ENCODE measurements at places on chromosomes 6 and 20.

DNA sequence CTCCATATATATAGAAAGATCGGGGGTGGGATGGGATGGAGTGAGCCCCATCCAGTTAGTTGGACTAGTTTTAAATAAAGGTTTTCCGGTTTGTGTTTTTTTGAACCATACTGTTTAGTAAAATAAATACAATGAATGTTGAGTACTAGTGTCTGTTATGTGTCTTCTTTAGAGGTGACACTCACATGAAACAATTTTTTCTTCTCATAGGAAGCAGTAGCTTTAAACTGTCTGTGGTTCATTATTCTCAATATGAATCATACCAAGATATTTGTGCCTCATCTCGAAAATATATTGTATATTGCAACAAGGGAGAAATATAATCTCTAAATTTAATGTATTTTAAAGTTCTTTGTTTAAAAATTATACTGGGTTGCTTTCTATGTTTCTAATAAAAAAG lies 33.4 kb downstream of the HSF2 start:
- DNase-seq, result no peak

DNA sequence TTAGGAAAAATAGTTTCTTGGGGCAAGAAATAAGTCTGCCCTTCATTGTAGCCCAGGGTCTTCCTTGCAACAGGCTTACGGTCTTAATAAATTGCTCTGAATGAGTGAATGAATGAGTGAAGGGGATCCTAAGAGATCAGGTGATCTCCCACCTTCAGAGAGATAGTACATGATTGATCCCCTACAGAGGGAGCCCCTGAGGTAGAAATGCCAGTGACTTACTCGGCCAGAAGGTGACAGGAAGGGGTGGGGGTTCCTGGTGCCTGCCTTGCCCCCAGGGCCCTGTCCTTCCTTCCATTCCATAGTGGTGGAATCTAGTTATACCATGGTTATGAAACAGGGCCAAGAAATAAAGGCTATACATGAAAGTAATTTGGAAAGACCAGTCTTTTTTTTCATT lies 215.3 kb upstream of the SSTR4 start:
- no peak for DNase-seq

DNA sequence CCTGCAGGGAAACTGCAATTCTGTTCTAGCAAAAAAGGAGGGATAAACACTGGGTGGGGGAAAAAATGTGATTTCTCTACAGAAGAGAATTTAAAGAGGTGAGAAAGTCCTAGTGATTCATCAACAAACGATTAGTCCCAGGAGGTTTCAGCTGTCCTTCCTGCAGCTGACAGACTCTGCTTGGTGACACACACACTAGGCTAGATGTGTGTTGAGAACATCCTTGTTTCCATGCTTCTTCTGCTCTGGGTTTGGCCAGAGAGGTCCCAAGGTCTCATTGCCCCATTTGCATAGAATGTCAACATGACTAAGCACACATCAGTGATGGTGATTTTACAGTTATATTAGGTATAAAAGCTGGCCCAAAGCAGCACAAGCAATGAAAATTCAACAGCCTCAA lies 258.3 kb downstream of the NFATC2 start:
- DNase-seq, result no peak

DNA sequence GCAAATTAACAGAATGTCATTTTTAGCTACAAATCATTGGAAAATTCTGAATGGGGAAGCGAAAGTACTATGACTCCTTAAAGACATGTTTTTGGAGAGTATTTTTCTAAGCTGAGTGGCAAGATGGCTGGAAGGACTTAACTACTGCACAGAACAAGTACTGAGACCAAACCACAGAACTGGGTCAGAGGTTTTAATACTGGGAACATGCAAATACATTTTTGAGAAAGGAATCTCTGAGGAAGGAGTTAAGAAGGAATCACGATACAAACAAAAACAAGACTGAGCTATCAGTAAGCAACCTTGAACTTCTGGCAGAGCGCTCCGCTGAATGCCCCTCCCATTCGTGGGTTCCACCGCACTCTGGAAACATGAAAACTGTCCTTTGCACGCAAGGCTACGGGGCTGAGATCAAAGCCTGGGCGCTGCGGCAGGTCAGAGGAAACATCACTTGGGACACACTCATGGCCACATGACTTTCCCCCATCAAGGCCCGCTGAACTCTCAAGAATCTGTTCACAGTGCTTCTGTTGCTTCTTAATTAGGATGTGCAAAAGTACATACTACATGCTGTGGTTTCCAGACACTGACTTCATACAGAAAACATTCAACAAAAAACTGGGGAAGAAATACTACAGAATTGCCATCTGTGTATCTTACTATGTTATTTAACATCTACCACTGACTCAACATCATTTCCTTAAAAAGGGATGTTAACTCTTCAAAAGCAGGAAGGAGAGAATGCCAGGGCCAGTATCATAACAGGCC lies 27.8 kb downstream of the SLC23A2 start:
- peak; percentile 79 for DNase-seq

DNA sequence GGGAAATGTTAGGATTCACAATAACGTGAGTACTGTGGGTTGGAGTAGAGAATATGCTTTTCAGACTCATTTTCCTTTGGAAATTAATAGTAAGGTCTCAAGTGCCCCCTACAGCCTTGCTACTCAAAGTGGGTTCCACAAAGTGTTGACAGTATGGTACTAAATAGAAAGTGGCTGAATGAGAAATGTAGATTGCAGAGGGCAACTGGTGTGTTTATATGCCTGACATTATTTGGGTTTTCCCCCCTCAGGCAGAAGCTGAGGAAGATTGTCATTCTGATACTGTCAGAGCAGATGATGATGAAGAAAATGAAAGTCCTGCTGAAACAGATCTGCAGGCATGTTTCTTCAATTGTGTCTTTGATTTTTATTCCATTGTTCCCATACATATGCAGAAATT lies 5.6 kb downstream of the FBXO9 start:
- DNase-seq, result no peak

DNA sequence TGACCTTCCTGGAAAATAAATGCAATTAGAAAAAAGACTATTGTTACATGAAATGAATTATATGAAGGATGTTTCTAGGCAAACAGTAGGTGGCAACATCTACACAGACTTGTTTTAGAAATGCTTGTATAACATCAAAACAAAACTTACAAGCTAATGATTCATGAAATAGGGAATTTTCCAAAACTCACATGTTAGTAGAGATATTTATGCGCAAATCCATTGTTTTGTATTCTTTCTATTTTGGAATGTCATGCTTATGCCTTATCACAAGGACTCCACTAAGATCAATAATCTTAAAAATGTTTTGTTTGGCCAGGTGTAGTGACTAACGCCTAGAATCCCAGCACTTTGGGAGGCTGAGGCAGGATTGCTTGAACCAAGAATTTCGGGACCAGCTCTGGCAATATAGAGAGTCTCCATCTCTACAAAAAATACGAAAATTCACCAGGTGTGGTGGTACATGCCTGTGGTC lies 32.3 kb upstream of the LGSN start:
- DNase-seq, result no peak

DNA sequence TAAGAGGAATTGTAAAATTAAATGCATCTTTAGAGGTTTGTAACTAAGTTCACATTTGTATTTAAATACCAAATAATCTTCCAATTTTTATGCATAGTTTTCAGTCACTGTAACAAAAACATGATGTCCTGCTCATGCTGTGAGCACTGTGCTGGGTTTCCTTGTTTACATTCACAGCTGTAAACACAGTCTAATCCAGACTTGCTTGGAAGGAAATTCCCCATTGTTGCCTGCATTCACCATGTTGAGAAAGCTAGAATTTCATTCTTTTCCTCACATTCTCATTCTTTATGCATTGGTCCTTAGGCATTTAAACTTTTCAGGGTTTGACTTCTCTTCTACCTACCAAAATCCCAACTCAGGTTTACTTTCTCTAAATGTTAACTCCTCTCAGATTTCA lies 242.0 kb upstream of the TBX18 start:
- DNase-seq, result no peak

- DNase-seq, result no peak
Observed at GRCh38 chr6:133715270-133715669, 173.6 kb upstream of the TCF21 start.

GRCh38 chr20:48910347-48910781 lies 11.1 kb upstream of the ARFGEF2 start:
- no peak for DNase-seq

- DNase-seq, result no peak
Observed at GRCh38 chr20:62322492-62323041, 19.8 kb downstream of the ADRM1 start.

DNA sequence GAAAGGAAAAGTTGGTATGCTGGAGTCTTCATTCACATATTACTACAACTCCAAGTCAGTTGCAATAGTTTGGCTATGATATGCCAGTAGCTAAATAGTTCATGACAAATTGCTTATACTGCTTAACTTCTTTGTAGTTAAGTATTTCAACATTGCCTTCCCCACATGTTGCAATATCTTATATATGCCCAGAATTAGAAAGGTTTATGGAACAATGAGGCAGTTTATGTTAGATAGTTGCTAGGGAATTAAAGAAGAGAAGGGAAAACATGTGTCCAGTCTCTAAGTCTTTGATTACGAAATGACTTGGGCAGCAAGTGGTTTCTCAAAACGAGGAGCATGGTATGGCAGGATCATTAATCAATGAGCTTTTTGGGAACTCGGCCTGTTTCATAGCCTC lies 145.8 kb downstream of the PLCB4 start:
- no peak for DNase-seq

DNA sequence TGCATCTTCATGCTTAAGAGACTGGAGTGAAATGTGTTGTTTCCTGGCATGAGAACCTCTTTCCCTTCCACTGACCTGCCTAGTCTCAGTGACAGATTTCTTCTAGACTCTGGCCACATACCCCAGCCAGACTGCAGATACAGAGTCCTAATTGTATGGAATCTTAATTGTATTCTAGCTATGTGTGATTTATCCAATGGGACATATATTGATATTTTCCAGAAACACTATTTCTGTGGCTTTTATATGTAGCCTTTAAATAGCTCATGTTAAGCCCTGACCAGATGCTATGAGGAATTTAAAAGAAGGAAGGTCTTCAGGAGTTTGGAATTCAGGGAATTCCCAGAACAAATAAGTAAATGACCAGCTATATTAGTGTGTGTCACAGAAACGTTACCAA lies 99.0 kb downstream of the FIG4 start:
- DNase-seq, result no peak

GRCh38 chr6:141261672-141262060 lies 871.1 kb upstream of the GJE1 start:
- no peak for DNase-seq

- no peak for DNase-seq
Observed at GRCh38 chr20:12967932-12968331, 40.8 kb upstream of the SPTLC3 start.

DNA sequence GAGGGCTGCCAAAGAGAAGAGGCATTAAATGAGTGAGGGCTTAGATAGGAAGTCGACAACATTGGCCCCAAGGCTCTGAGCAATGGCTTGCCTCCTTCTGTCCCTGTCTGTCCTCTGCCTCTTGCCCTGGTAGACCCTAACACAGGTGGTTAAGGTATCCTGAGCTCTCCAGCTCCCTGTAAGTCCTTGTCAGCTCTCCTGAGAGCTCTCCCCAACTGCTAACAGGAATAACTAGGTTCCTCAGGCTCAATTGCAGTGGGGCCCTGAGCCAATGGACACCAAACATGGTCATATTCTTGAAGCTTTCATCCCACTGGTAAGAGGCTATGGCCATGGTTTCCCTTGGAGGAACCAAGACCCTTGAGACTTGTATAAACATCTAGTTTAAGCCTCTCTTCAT lies 5.0 kb upstream of the CPNE1 start:
- DNase-seq, result no peak

- no peak for DNase-seq
Observed at GRCh38 chr6:138571181-138571580, 71.9 kb upstream of the NHSL1 start.

GRCh38 chr6:47069156-47069555 lies 27.0 kb upstream of the ADGRF1 start:
- DNase-seq, result no peak

DNA sequence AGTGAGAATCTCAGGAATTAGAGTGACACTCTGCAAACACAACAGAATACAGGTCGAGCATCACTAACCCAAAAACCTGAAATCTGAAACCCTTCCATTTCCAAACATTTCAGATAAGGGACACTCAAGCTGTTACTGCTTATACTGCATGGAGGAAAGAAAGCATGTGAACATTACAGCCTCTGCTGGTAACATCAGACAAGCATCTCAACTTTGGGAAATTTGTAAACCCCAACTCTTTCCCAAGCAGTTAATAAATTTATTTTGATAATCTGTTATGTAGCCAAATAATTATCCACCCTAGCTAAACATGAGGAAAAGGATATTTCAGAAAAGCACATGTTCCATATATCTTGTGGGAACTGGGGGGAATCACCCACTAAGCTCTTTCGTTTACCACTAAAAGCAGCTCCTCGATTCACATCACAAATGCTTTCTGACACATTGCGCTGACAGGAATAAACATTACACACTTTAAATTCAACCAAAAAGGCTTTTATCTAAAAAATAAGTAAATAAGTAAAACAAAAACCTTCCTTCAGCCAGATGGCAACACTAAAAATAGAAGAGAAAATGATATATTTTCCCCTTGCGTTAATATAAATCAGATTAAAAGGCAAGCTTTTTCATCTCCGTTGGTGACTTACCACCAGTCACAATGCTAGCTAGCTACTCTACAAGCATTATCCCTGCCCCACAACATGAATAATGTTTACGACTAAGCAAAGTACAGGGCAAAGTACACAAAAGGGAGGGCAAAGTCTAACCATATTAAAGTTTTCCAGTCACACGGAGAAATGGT lies 120.8 kb downstream of the MAP7 start:
- DNase-seq, result no peak

GRCh38 chr6:25629198-25629576 lies 22.8 kb upstream of the SCGN start:
- no peak for DNase-seq

DNA sequence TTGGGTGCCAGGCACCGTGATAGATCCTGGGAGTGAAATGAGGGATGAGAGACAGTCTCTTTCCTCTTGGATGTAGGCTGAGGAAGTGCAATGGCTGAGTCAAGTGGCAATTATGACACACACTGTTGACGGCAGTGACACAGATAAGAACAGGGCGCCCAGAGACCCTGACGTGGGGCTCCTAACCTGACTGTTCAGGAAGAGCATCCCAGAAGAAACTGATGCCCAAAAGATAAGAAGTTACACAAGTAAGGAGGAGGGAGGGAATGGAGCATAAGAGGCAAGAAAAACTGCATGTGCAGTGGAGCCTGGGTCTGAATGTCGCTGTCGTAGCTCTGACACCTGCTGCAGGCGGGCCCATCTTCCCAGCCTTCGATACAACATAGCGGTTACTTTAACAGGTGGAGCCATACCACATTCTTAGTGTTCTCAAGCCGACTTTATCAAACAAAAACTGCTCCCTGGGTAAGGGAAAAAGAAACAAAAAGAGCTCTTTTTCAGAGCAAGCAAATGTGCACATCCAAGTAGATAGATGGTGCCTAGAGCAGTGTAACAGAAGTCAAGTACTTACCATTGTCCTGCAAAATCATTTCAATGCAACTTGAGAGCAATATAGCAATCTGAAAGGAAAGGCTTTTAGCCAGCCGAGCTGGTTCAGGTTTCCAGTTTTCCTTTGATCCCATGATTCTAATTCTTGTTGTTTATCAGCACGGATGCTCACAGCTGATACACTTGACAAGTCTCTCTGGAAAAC lies 463.9 kb upstream of the JARID2 start:
- no peak for DNase-seq
